ENCODE measurements at places on chromosomes 6 and 20.

DNA sequence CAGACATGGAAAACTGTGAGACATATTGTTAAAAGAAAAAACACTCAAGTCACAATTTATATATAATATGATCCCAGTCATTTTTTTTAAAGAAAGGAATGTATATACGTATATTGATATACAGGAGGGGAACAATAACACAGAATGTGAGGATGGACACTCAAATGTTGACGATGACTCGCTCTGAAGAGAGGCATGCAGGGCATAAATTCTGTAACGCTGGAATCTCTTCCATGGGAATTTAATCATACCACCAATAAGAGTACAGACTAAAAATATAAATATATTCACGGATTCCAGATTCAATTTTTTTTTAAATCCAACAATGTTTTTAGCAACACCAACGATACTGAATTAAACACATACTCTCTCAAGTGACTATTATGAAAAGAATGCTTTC lies 106.9 kb upstream of the CCDC28A start:
- DNase-seq: peak; percentile 91

- DNase-seq: no peak
Measured at GRCh38 chr6:138107752-138108592, 753 bp upstream of the PERP start.

GRCh38 chr6:13711324-13711732 lies 307 bp downstream of the RANBP9 start:
- no peak for DNase-seq

DNA sequence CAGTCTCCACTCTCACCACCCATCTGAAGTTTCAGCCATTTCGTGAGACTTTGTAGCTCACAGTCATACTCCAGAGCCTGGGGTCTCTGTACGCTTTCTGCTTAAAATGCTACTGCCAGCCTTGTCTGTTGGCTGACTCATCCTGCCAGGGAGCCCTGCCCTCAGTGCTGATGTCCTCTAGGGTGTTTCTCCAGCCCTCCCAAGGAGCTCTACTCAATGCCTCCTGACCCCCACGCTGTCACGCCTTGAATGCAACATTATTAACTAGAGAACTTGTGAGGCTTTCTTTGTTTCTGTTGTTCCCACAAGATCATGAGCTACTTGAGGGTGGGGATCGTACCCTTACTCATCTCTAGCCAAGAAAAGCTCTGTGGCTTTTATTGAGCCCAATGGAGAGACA lies 20.1 kb downstream of the KIF16B start:
- no peak for DNase-seq

- DNase-seq: no peak
Measured at GRCh38 chr6:119430805-119431204, 81.2 kb upstream of the MAN1A1 start.

- DNase-seq: no peak
Measured at GRCh38 chr6:44261581-44261980, 3.8 kb downstream of the NFKBIE start.

GRCh38 chr20:25291432-25292133 lies 43.7 kb downstream of the PYGB start:
- DNase-seq: no peak

GRCh38 chr6:163128324-163128723 lies 286.2 kb upstream of the QKI start:
- DNase-seq: no peak

DNA sequence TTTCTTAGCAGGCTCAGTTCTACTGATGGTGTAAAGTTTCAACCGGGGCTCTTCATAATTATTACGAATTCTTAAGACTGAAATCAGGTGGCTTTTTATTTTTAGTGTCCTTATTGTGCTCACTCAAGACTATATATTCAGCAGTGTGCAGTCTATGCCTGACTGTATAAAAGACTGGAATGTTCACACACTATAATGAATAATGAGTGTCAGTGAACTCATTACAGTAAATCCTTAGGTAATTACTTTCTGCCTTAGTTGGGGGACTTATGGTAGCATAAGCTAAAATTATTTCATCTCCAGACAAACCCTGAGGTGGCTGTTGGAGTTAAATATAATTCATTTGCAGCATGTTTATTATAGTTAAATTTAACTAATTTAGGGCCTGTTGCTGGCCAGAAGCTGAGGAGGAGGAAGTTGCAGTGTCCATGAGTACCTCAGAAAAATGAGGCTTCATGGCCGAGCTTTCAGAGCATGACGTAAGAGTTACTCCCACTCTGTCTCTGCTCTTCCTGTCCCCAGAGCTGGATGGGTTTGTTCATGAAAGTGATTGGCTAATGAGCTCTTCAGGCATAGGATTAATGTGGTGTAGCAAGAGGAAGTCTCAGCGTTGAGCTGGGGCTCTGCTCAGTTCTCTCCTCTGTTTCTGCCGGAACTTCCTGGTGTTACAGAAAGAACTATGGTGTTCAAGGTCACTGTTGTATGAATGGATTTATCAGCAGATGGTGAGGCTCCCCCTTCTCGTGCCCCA lies 335.7 kb downstream of the NRN1 start:
- peak; percentile 27 for DNase-seq

GRCh38 chr20:47127546-47127945 lies 229.0 kb downstream of the ZMYND8 start:
- DNase-seq: no peak

DNA sequence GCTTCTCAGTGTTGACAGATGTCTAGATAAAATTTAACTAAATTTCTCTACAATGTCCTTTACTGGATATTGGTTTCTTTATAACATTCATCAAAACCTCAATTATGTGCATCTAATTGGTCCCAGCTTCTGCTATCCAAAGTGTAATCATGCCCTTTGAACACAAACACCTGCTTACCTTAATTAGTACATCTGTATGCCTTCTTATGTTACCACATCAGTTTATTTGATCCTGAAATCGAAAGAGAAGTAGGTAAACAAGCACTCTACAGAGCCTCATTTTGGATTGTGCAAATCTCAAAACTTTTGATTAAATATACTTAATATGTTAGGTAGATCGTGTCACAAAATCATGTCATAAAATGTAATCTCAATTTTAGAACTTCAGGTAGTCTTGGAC lies 36.5 kb downstream of the TAB2 start:
- no peak for DNase-seq

DNA sequence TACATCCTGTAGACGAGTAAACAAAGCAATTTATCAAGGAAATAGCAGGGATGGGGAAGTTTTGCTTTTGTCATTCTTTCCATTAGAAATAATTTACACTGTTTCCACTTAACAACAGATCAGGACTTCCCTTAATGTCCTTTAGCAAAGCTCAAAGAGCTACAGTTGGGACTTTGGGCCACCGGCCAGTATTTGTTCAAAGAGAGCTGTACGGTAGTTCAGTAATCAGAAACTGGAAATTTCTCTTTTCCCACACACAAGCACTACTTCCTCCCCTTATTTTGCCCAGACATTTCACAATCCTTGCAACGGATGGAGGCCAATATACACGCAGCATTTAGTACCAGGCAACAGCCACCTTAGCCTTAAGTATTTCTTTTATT lies 12.1 kb upstream of the HINT3 start:
- no peak for DNase-seq

- DNase-seq: no peak
Measured at GRCh38 chr6:128759901-128760300, 123.0 kb upstream of the LAMA2 start.

- DNase-seq: peak; percentile 32
Measured at GRCh38 chr20:46621492-46621891, 29.8 kb downstream of the SLC13A3 start.

DNA sequence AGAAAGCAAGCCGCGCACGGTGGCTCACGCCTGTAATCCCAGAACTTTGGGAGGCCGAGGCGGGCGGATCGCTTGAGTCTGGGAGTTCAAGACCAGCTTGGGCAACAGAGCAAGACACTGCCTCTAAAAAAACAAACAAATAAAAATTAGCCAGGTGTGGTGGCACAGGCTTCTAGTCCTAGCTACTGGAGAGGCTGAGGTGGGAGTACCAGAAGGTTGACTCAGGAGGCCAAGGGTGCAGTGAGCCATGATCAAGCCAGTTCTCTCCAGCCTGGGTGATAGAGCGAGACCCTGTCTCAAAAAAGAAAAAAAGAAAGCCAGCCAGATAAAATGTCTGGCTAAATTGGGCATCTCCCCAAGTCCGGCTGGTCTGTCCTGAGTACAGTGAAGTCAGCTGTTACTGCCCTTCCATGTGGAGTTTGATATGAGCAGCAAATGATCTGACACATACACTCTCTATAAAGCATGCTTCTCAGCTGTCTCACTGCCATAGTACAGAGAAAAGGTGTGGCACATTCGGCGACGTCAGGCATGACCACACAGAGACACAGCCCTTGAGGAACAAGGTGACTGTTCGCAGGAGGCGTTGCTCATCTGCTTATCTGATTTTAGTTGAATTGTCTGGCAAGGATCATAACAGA lies 13.0 kb downstream of the CD83 start:
- DNase-seq: no peak

- DNase-seq: no peak
Measured at GRCh38 chr6:20102397-20103073, 109.7 kb downstream of the MBOAT1 start.

DNA sequence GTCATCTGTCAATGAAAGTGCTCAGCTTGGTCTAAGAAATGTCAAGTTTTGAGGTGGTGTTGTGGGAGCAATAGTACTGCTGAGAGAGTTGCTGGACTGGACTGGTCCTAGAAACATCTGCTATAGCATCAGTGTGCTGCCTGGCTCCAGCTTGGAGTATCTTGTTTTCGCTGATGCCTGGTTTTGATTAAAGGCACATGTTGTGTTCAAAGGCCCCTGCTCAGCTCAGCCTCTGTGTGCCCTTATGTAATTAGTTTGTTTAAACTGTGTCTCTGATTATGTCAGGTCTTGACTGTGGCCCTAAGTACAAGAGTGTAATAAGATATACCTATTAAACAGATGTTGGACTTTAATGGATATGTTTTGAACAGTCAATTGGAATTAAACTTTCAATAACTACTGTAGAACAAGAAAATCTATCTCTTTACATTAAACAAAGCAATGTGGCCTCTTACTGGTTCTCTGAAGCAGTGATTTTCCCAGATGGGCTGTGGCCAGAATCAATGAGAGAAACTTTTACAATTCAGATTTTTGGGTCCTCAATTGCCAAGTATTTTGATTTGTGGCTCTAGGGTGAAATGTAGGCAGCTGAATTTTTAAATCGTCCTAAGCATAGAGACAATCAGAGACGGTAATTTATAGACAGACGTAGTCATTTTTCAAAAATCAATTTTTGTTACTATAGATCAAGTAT lies 668.2 kb downstream of the DHX35 start:
- no peak for DNase-seq

- DNase-seq: peak; percentile 91
Measured at GRCh38 chr6:90285611-90286381, 10.8 kb downstream of the BACH2 start.

- DNase-seq: no peak
Measured at GRCh38 chr20:37397076-37397953, 51.4 kb downstream of the SRC start.

- no peak for DNase-seq
Measured at GRCh38 chr6:25025919-25026301, 90.2 kb upstream of the RIPOR2 start.

- DNase-seq: peak; percentile 21
Measured at GRCh38 chr20:46674253-46675083, 14.8 kb downstream of the TP53RK start.

DNA sequence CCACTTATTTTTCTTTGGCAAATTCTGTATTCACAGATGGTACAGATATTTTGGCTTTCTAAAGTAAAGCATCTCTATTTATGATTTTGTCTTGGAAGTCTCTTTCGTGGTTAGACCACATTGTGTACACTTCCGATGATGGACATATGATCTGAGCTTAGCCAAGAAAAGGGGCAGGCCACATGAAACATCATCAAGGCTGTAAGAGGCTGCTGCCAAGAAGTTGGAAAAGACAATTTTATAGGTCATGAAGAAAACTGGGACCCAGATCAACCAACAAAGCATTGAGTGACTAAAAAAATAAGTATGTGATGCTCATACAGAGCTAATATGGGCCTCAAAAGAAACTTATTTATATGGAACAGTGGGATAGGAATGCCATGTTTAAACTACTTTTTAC lies 266.4 kb downstream of the HAO1 start:
- peak; percentile 55 for DNase-seq

GRCh38 chr6:119539066-119539746 lies 189.6 kb upstream of the MAN1A1 start:
- no peak for DNase-seq

- peak; percentile 3 for DNase-seq
Measured at GRCh38 chr6:153503810-153504209, 372.7 kb upstream of the RGS17 start.

DNA sequence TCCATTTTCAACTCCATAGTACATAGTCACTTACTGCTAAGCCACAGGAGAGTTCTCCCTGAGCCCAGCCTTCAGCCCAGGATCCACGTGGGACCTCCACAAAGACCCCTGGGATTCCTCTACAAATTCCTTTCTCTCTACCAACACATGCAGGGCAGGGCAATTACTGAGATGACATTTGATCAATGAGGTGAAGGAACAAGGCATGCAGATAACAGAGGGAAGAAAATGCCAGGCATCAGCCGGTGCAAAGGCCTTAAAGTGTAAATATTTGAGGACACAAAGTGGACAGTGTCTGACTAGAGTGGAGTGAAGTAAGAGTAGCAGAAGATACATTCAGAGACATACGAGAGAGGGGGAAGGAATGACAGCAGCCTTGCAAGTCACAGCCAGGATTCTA lies 70.2 kb downstream of the HS3ST5 start:
- DNase-seq: no peak

DNA sequence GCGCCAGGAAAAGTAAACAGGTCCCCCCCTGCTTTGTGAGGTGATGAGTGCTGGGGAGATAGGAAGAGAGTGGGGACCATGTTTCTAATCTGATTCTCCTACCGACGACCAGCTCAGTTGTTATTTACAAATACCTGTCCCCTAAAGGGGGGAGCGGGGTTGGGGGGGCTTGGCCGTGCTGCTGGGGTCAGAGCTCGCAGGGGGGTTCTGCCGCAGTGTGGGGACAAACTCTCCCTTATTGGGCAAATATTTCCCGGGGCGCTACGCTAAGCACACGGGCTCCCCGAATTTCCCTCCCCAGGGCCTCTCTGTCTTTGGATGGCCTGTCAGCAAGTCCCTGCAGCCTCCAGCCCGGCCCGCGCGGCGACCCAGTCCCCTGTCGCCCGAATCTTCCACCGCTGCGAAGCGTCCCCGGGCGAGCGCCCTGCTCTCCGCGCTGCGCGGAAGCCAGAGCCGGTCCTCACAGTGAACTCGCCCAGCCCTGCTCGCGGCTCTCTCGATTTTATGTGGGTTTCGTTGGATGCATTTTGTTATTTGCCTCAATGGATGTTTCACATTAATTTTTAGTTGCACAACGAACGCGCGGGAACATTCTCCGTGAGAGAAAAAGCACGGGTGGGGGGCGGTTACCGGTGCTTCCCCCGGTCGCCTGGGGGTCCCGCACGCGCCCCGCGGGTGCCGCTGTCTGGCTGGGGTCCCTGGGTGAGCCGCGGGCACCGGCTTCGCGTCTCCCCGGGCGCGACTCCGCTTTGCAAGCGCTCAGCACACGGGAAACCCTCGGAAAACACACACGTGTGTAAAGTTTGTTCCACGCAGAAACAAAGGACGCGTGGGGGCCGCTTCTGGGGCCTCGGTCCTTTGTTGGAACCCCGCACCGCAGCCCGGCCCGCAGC lies 1.5 kb upstream of the STX16 start:
- no peak for DNase-seq

All from fibroblast of skin of back (primary cell).